ENCODE measurements at places on chromosomes 7 and 10. TPM values are rescaled to one million over a fixed set of nuclear protein-coding genes. Genes with fewer than 3 reads are reported as not detected.

PLA2G12B gene
- not detected for polyA plus RNA-seq

LRMDA gene
- 0.37 TPM for polyA plus RNA-seq

PCGF6 gene
- 5.3 TPM for polyA plus RNA-seq

DNA sequence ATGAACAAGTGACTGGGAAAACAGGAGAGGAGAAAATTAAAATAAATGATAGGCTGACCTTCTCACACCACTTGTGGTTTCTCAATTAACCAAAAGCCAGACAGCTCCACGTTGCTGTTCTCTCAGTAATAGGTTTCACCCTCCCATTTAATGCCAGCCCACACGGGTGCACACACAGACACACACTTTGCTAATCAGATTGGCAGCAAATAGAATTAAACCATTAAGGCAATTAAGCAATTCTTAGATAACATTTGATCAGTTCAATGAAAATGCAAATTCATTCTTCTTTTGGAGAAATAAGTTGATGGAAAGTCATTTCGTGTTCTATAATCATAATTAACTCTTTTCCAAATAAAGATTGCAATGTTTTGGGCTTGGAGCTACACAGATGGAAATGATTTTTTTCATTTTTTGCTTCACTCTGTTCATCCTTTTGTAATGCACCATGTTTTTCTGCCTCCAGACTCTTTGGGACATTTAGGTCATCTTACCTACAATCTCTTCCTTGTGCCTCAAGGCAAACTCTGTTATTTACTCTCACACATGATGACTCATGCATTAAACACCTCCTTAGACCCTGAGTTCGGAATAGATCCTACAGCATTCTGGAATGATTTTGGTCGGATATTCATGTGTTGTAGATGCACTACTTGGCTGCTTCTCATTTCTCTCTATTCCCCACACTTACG lies 700.7 kb downstream of the AUTS2 start:
- H3K27me3 ChIP-seq, result no peaks in the 10 kb centered on the region
- no peak overlapping the region for H3K27ac ChIP-seq
- H3K36me3 ChIP-seq, result no peaks in the 10 kb centered on the region
- peak; percentile 73 for DNase-seq

- H3K36me3 ChIP-seq, result no peaks in the 10 kb centered on the region
- H3K4me1 ChIP-seq, result no peaks in the 10 kb centered on the region
- H3K27ac ChIP-seq, result no peak overlapping the region
- H3K4me3 ChIP-seq, result no peak overlapping the region
These were observed 135.9 kb upstream of the ASAH2 start for GRCh38 chr10:50387007-50387731.

GRCh38 chr7:46830-47140 lies 145.6 kb upstream of the FAM20C start:
- no peak overlapping the region for H3K27ac ChIP-seq
- H3K4me3 ChIP-seq, result no peak overlapping the region
- H3K27me3 ChIP-seq, result peaks cover 42% of the 10 kb centered on the region
- no peaks in the 10 kb centered on the region for H3K36me3 ChIP-seq

- no peak overlapping the region for H3K27ac ChIP-seq
- no peak for DNase-seq
- peaks cover 4% of the 10 kb centered on the region for H3K4me1 ChIP-seq
- no peaks in the 10 kb centered on the region for H3K36me3 ChIP-seq
- H3K4me3 ChIP-seq, result no peak overlapping the region
- H3K27me3 ChIP-seq, result no peaks in the 10 kb centered on the region
These were observed 116.6 kb downstream of the CREB5 start for GRCh38 chr7:28528899-28529298.

GRCh38 chr7:80699721-80700256 lies 61.3 kb downstream of the CD36 start:
- no peaks in the 10 kb centered on the region for H3K36me3 ChIP-seq
- no peaks in the 10 kb centered on the region for H3K27me3 ChIP-seq
- peaks cover 8% of the 10 kb centered on the region for H3K4me1 ChIP-seq
- no peak overlapping the region for H3K27ac ChIP-seq

DNA sequence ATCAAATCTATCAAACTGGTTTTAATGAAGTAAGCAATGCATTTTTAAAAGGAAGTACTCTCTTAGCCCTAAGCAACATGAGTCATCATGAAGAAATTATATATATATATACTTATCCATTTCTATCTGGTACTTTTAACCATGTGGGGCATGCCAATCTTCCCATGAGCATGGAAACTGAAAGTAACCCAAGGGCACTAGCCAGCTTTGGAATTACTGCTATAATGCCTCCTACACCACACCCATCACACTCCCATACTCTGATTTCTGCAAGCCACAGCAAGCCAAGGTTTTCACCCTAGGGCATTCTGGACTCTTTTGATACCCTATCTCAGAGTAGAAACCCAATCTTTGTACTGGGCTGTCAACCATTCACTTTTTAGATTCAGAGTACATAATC lies 204.6 kb downstream of the IMMP2L start:
- H3K27ac ChIP-seq, result peak overlapping the region; percentile 7
- H3K4me3 ChIP-seq, result no peak overlapping the region
- DNase-seq, result no peak
- H3K36me3 ChIP-seq, result no peaks in the 10 kb centered on the region
- H3K27me3 ChIP-seq, result no peaks in the 10 kb centered on the region
- H3K4me1 ChIP-seq, result peaks cover 2% of the 10 kb centered on the region

GRCh38 chr10:71846816-71847215 lies 4.2 kb downstream of the PSAP start:
- H3K27ac ChIP-seq, result no peak overlapping the region
- H3K4me3 ChIP-seq, result no peak overlapping the region
- H3K36me3 ChIP-seq, result no peaks in the 10 kb centered on the region

GRCh38 chr7:122844191-122844988 lies 41.9 kb downstream of the CADPS2 start:
- peaks cover 6% of the 10 kb centered on the region for H3K4me1 ChIP-seq
- no peak for DNase-seq
- no peaks in the 10 kb centered on the region for H3K27me3 ChIP-seq
- H3K36me3 ChIP-seq, result no peaks in the 10 kb centered on the region
- no peak overlapping the region for H3K4me3 ChIP-seq
